ENCODE measurements at places on chromosomes 16 and 17.

DNA sequence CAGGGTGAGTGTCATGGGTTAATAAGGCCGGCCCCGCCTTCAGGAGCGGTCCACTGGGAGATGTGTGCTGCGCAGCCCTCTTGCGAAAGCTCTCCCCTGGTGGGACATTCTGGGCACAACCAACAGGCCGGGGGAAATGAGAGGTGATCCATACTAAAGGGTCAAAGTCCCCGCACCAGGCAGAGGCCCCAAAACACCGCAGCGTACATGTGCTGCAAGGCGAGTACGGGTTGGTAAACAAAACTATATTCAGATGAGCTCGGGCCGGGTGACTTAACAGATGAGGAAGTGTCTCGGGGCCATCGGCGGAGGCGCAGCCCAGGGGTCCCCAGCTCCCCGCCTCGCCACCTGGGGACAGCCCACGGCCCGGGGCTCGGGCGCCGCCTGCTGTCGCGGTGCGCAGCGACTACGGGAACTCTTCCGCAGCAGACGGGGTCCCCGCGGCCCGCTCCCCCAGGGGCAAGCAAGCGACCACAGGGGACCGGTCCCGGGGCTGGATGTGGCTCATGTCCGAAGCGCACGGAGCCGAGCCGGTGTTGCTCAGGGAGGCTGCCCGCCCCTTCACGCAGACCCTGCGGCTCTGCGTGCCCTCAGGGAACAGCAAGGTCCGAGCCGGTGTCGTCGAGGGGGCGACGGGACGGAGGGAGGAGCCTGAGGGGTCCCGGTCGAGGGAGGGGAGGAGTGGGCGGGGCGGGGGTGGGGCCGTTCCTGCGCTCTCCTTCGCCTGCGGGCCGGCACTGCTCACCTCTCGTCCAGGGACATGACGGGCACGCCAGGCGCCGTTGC is at the start of gene RAB37:
TSS of gene RAB37 (plus strand) at position 744 of the 786 bp plus-strand sequence. CDS start at position 761, 17 bp downstream.
- DNase-seq, result no peak

- DNase-seq, result no peak
Measured at GRCh38 chr16:50593410-50594150, 45.4 kb downstream of the NKD1 start.

DNA sequence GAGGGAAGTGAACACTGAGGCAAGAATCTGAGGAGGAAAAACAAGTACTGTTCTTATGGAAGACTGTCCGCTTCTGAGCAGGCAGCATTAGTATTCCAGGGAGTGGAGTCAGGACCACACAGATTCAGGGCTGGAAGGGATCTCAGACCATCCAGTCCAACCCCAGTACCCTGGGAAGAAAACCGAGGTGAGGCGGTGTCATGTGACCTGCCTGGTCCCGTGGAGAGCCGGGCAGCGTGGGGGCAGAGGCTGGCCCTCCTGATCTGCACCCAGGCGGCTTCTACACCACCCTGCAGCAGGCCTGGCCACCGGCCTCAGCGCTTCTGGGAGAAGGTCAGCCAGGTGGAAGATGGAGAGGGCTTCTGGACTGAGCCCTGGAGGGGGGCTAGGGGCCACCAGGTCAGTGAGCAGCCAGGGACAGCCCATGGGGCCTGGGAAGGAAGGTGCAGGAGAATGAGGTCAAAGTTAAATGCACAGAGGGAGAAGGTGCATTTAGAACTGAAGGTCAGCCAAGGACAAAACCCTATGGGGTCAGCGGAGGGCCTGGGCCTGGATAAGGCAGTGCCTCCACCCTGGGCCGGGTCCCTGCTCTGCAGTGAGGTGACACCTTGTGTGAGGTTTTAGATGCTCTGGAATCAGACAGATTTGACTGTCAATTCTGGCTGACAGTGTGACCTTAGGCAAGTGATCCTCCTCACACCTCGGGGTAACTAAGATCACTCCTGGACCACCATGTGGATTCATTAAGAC is 45.9 kb downstream of the VAC14 start:
- no peak for DNase-seq

- peak; percentile 93 for DNase-seq
Measured at GRCh38 chr16:3971261-3971660, 90.7 kb upstream of the CREBBP start.

DNA sequence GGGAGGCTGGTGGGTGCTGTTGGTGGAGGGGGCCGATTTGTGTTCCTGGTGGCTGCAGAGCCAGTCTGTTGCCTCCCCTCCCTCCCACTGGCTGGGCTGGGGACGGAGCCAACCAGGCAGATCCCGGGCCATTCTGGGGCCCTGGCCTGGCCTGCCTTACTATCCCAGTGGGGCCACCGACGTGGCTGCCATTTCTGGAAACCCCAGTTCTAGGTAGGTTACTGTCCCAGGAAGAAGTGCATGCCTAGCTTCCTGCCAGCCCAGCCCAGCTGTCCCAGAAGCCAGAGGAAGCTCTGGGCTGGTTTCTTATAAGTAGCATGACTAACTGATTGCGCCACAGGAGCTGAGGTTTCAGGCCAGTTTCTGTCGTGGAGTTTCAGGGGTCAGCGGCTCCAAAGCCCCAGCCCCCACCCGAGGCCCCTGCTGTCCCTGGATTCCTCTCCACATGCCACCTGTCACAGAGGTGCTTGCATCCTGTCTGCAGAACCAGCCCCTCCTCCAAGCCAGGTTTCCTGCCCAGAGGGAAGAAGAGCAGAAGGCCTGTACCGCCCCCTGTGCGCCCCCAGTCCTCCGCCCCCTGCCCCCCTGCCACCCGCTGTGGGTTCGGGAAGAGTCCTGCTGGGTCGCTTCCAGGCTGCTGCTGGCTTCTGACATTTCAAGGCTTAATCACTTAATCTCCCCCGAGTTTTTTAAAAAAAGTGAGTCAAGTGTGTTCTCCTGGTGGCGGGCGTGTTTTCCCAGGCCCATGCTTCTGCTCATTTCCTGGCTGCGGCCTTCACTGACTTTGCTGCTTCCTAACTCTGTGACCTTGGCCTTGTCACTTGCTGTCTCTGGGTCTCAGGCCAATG is 13.2 kb downstream of the IL4R start:
- DNase-seq, result peak; percentile 96

GRCh38 chr17:63998721-63999679 is 849 bp downstream of the PRR29 start:
- DNase-seq, result no peak

DNA sequence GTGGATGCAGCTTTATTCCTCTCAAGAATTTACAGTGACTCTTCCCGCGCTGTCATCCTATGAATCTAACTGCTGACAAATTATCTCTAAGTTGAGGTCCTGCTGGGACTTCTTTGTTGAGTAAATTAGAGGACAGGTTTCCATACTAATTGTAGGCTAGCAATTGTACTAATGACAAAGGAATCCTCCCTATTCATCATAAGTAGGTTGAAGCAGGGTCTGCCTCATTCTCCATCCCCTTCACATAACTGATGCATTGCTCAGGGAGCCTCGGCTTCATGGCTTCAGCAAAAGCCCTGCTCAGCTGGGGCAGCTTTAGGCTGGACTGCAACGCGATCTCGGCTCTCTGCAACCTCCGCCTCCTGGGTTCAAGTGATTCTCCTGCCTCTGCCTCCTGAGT is 83.1 kb upstream of the IRX6 start:
- no peak for DNase-seq

DNA sequence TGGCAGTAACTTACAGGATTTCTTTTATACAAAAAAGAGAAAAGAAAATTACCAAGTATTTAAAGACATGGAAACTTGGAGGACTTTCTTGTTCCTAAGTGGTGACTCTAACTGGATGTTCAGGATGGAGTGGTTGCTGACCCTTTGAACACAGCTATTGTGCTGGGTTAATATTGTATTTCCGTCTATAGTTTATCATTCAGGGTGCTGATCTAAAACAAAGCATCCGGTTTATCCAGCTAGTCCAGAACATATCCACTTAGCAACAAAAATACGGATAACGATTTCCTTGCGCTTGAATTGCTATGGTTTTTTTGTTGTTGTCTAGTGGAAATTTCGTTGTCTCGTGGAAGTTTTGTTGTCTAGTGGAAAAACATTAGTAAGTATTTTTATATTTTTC is 38.2 kb downstream of the SNTB2 start:
- DNase-seq, result no peak

DNA sequence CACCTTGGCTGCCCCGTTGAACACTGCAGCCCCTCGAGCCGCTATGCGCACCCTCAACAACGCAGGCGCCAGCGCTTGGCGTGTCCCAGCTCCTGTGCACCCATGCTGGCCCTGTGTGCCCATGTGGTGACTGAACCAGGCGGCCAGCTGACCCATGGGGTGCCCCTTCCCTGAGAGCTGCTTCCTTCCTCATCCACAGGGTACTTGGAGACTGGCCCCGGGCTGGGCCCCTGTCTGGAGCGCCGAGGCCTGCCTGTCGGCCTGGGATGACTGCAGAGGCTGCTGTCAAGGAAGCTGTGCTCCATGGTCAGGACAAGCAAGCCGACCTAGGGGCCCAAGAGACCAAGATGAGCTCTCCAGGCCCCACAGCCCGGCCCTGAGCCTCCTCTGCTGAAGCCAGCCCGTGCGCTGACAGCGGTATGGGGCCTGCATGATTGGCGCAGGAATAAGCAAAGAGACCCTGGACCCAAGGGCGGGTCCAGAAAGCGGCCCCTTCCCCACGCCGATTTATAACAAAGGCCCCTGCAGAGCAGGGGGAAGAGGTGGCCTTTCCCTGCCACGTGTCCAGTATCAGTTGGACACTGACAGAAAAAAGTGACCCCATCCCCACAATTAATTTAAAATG is 21.6 kb upstream of the BAHCC1 start:
- no peak for DNase-seq

DNA sequence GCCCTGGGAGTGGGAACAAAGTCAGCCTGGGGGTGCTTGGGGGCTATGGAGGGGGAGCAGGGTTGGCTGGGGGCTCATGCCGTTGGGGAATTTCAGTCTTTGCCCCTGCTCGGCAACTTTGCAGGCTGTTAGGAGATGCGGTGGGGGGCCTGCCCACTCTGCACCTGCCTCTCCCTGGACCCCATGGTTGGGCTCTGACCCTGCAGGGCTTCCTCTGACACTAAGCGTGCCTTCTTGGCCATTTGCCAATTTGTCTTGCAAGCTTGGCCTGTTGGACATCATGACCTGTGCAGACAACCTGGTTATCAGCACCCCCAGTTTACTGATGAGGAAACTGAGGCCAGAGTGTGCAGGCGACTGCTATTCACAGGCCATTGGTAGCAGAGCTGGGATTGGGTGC is 14.6 kb downstream of the ADCY7 start:
- DNase-seq, result no peak

GRCh38 chr17:3966720-3967363 is 2.6 kb upstream of the ATP2A3 start:
- DNase-seq, result no peak

GRCh38 chr17:79439493-79439892 is 171.4 kb downstream of the RBFOX3 start:
- DNase-seq, result no peak

DNA sequence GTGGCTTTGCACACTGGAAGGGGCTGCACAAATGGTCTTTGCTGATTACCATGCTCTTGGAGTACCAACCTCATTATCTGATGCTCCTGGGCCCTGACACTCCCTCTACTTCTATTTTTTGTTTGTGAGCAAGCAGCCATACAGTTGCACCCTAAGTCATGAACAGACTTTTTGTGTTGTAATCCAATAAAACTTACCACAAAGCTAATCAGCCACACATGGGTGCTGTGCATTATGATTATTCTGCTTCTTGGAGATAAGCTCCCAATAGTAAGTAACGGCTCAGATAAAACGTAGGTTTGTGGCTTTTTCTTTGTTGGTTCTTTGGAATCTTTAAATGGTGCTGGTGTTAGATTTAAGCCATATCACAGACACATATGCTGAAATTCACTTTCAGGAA is 76.2 kb downstream of the CCT6B start:
- no peak for DNase-seq

DNA sequence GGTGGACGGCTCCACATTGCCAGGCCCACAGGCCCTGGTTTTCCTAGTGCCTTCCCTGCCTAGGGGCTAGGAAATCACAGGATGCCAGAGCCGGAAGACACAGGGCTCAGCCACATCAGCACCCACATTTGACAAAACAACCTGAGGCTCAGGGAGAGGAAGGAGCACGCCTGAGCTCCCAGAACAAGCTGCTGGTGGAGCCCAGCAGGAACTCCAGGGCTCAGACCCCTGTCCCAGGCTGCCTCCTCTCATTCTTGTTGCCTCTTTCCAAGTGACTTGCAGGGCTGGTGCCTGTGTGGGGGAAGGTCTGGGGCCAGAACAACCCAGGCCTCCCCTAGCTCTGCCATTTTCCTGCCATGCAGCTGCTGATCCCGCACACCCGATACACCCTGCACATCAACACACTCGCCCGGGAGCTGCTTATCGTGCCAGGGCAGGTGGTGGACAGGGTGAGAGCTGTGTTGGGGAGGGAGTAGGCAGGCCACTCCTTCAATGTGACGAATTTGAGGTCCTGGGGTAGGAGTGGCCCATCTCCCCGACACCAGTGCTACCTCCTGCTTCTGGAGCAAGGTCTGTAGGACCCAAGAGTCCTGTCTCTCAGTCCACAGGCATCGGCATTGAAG is 7.6 kb downstream of the ALOX15B start:
- DNase-seq, result no peak

- DNase-seq, result no peak
Measured at GRCh38 chr17:17971431-17972125, 622 bp downstream of the TOM1L2 start.

GRCh38 chr17:64406321-64407200 is 15.9 kb upstream of the PECAM1 start:
- no peak for DNase-seq

- DNase-seq, result no peak
Measured at GRCh38 chr16:67506468-67506867, 22.2 kb upstream of the RIPOR1 start.

DNA sequence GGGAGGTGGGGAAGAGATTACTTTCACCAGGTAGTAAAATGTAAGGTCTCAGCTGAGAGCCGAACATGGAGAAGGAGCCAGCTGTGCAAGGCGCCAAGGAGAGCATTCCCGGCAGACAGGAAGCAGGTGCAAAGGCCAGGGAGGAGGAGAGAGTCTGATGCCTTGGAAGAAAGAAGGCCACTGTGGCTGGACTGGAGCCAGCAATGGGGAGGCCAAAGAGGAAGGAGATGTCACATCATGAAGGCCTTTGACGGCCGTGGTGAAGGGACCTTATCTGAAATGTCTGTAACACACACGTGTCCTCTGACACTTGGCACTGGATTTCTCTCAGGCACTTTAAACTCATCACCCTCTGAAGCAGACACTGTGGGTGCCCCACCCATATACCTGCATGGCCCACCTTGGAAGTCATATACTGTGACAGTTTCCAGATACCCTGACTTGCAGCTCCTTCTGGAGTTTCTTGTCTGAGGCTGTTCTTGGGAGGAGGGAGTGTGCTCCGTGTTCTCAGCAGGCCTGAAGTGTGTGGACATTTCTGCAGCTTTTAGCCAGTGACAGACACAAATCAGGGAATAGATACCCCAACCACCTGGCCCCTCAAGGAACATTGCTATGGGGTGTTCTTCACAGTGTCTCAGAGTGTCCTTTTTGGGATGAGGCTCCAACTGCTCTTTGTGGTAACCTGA is 1.9 kb upstream of the SLC5A2 start:
- DNase-seq, result no peak

- DNase-seq, result peak; percentile 99
Measured at GRCh38 chr17:66459811-66460270, 157.4 kb downstream of the PRKCA start.
